ENCODE measurements at places on chromosomes 16 and 17.

- DNase-seq = peak; percentile 63
These were observed 164.8 kb downstream of the HAPSTR1 start for GRCh38 chr16:9256196-9256595.

DNA sequence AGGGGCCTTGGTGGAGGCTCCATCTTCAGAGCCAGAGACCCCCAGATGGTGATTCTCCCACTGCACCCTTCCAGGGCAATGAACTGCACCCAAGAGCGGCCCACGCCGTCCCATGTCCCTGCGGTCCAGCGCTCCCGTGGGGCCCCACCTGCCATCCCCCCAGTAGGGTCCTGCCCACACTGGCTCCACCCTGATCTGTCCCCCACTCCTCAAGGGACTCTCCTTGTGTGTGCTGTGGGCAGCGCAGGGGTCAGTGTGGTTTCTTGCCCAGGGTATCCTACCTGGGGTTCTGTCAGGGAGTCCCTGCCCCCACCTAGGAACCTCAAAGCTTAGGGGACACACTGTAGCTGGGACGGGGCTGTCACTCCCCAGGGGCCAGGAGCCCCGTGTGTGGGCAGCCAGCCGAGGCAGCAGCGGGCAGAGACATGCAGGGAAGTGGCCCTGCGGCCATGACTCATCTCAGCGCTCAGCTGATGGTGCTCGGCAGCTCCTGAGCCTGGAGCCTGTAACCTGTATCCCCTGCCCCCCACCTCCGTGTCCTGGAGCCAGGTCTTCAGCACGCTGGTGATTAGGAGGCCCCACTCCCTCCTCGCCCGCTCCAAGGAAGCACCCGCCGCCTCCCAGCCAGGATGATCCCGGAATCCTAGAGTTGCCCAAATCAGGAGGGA, 35.7 kb upstream of the SSTR5 start:
- no peak for DNase-seq

DNA sequence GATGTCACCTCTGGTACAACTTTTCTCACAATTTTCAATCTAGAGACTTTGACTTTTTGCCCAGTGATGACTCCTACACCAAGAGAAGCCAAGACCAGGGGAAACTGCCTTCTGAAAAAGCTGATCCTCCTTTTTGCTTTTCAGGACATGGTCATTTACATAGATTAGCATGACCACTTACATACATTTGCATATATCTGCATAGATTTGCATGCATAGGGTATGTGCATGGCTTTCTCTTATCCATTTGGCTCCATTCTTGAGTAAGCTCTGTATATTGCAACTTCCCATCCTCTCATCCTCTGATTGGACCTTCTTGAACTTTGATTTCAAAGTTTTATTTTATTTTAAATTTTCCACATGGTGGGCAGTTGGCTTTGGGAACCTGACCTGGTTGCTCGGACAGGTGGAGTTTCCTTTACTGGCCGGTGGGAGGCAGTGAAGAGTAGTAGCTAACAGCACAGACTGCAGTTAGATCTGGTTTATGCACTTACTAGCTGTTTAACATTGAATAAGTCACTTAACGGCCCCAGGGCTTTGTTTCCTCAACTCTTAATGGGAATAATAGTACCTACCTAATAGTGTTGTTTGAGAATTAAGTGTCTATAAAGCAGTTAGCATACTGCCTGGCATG, 92.9 kb downstream of the GPR139 start:
- DNase-seq = peak; percentile 38

GRCh38 chr17:76994237-76994637, 126.0 kb downstream of the MGAT5B start:
- DNase-seq = no peak

DNA sequence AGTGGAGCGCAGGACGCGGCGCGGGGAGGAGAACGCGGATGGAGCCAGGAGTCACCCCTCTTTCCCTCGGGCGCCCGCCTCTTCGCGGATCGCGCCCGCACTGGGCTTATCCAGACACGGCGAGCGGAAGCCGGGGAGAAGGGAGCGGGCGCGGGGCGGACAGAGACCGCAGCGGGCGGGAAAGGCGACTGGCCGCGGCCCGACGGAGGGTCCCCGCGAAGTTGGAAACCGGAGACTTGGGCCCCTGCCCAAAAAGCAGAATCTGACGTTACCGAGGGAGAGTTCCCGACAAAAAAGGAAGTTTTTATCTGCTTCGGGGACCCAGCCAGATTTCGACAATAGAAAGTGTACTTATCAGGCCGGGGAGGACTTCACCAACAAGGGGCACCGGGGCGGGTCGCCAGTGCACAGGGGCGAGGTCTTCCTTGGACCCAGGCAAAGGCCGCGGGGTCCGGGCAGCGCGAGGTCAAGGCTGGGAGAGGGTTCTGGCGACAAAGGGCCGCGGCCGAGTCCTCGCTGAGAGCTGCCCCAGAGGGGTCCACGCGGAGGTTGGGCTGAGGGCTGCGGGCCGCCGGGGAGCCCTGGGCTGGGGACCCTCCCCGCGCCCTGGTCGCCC, 519 bp downstream of the ST6GALNAC2 start:
- no peak for DNase-seq

DNA sequence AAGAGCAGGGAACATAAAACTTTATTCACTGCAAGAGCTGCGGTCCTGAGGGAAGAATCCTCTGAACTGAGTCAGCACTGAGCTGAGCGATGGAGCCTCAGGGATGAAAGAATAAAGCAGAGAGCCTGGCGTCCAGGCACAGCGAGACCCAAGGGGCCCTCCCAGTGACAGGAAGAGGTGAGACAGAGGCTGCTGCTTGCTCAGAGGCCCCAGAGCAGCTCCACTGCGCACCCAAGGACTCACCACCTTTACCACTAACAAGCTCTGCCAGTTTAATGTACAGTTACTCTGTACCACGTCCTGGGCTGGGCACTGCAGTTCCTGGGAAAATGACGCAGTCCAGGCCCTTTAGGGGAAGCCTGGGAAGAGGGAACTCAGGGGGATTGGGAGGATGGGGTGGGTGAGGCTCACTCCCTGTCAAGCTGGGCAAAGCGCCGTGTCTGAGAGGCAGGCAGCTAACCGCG, 5.6 kb downstream of the GFAP start:
- no peak for DNase-seq

DNA sequence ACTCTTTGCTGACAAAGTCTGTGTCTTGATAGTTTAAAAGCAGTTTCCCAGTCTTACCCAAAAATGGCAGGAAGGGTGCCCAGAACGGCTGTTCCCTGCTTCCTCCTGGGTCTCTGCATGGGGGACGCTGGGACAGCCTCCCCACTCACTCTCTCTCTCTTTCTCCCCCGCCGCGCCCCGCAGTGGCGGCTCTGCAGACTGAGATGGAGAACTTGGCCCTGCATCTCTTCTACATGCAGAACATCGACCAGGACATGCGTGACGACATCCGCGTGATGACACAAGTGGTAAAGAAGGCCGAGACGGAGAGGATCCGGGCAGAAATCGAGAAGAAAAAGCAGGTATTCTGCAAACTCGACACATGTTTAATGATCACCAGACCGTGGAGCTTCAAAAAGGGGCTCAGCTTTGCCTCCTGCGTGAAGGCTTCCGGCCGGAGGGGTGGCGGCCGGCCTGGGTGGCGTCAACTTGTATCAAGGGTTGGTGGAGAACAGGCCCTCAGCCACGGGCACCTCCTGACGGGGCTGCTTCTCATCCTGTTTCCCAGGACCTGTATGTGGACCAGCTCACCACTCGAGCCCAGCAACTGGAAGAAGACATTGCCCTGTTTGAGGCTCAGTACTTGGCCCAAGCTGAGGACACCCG, 22.0 kb downstream of the CCDC40 start:
- DNase-seq = no peak

GRCh38 chr17:9054126-9054975, 33.0 kb downstream of the NTN1 start:
- DNase-seq = no peak

Measured in GM12865 (cell line).